HepG2 (cell line): ENCODE measurements at places on chromosomes 2 and 18. TPM values are rescaled to one million over a fixed set of nuclear protein-coding genes. Genes with fewer than 3 reads are reported as not detected.

The IL37 gene
- total RNA-seq = not detected in 2 replicates

The DSG2 gene
- 23.3 and 24.4 TPM in 2 replicates for total RNA-seq

The NEB gene
- 0.18 and 0.24 TPM in 2 replicates for total RNA-seq

The CD226 gene
- 0.15 and 0.77 TPM in 2 replicates for total RNA-seq

The MARCO gene
- not detected in 2 replicates for total RNA-seq

The C2orf42 gene
- 9.9 and 11.1 TPM in 2 replicates for total RNA-seq

The PDE1A gene
- total RNA-seq = not detected in 2 replicates

The CRACDL gene
- total RNA-seq = 0.15 TPM in 1 of 2 replicates, not detected in the other

The IGFBP2 gene
- total RNA-seq = 0.45 and 2.0 TPM in 2 replicates

The CDH19 gene
- total RNA-seq = not detected in 2 replicates

The POTEC gene
- total RNA-seq = not detected in 2 replicates

The SLC9A4 gene
- not detected in 2 replicates for total RNA-seq

The EVX2 gene
- not detected in 2 replicates for total RNA-seq

The PLCL1 gene
- not detected in 2 replicates for total RNA-seq

The SEPTIN10 gene
- total RNA-seq = 67.5 and 99.8 TPM in 2 replicates

The COL3A1 gene
- 0.03 and 0.04 TPM in 2 replicates for total RNA-seq

The ARHGEF33 gene
- not detected in 2 replicates for total RNA-seq

The TRIM43 gene
- not detected in 2 replicates for total RNA-seq

GRCh38 chr18:42296192-42296591 lies 341.2 kb downstream of the PIK3C3 start:
- H3K27me3 ChIP-seq = no peaks in the 10 kb centered on the region
- H3K27ac ChIP-seq = no peak overlapping the region
- peaks cover 15% of the 10 kb centered on the region for H3K4me1 ChIP-seq
- no peak overlapping the region for H3K4me3 ChIP-seq

GRCh38 chr2:191824398-191824797 lies 22.5 kb downstream of the CAVIN2 start:
- no peak overlapping the region for H3K27ac ChIP-seq
- no peaks in the 10 kb centered on the region for H3K36me3 ChIP-seq
- no peaks in the 10 kb centered on the region; the same call in 1 of the 2 replicates for H3K27me3 ChIP-seq
- H3K4me1 ChIP-seq = no peaks in the 10 kb centered on the region

GRCh38 chr2:43258547-43259156 lies 32.2 kb upstream of the ZFP36L2 start:
- peak; percentile 85 for DNase-seq
- H3K36me3 ChIP-seq = no peaks in the 10 kb centered on the region
- H3K27me3 ChIP-seq = no peaks in the 10 kb centered on the region
- peak overlapping the region; percentile 22 for H3K27ac ChIP-seq

GRCh38 chr2:146985753-146986152 lies 859.1 kb upstream of the ACVR2A start:
- H3K36me3 ChIP-seq = no peaks in the 10 kb centered on the region
- DNase-seq = no peak
- no peak overlapping the region for H3K27ac ChIP-seq

- DNase-seq = no peak
- no peaks in the 10 kb centered on the region for H3K36me3 ChIP-seq
- no peak overlapping the region for H3K27ac ChIP-seq
- no peak overlapping the region for H3K4me3 ChIP-seq
- no peaks in the 10 kb centered on the region for H3K27me3 ChIP-seq
- no peaks in the 10 kb centered on the region for H3K4me1 ChIP-seq
Measured at GRCh38 chr2:165528691-165529090, 59.2 kb downstream of the CSRNP3 start.

- H3K4me1 ChIP-seq = no peaks in the 10 kb centered on the region
- peaks cover 5% of the 10 kb centered on the region; the same call in 1 of the 3 replicates for H3K36me3 ChIP-seq
- H3K4me3 ChIP-seq = no peak overlapping the region
- H3K27ac ChIP-seq = no peak overlapping the region
Measured at GRCh38 chr2:202564226-202564625, 70.5 kb upstream of the FAM117B start.

- H3K4me3 ChIP-seq = no peak overlapping the region
- peaks cover 19% of the 10 kb centered on the region for H3K4me1 ChIP-seq
- H3K27ac ChIP-seq = no peak overlapping the region
- 0 out of 2 replicates have a peak, but pooled peaks cover 4% of the 10 kb centered on the region for H3K27me3 ChIP-seq
- DNase-seq = no peak
- no peaks in the 10 kb centered on the region for H3K36me3 ChIP-seq
Measured at GRCh38 chr2:46170026-46170425, 127.2 kb upstream of the EPAS1 start.

GRCh38 chr2:96389736-96390135 lies 54.2 kb downstream of the NCAPH start:
- no peaks in the 10 kb centered on the region; the same call in 1 of the 2 replicates for H3K27me3 ChIP-seq
- H3K27ac ChIP-seq = no peak overlapping the region
- H3K4me1 ChIP-seq = peaks cover 10% of the 10 kb centered on the region; the same call in 1 of the 2 replicates

- H3K27me3 ChIP-seq = no peaks in the 10 kb centered on the region
- no peak for DNase-seq
- no peak overlapping the region for H3K27ac ChIP-seq
- H3K4me3 ChIP-seq = no peak overlapping the region
Measured at GRCh38 chr2:234967201-234967869, 15.5 kb downstream of the SH3BP4 start.

- no peaks in the 10 kb centered on the region for H3K27me3 ChIP-seq
- DNase-seq = no peak
- H3K27ac ChIP-seq = no peak overlapping the region
- H3K4me1 ChIP-seq = no peaks in the 10 kb centered on the region
- H3K4me3 ChIP-seq = no peak overlapping the region
Measured at GRCh38 chr2:231315896-231316295, 79.6 kb upstream of the B3GNT7 start.

GRCh38 chr2:190219186-190219585 lies 100.4 kb downstream of the HIBCH start:
- no peaks in the 10 kb centered on the region for H3K4me1 ChIP-seq
- H3K36me3 ChIP-seq = peaks cover 6% of the 10 kb centered on the region
- H3K27me3 ChIP-seq = no peaks in the 10 kb centered on the region
- H3K4me3 ChIP-seq = no peak overlapping the region

DNA sequence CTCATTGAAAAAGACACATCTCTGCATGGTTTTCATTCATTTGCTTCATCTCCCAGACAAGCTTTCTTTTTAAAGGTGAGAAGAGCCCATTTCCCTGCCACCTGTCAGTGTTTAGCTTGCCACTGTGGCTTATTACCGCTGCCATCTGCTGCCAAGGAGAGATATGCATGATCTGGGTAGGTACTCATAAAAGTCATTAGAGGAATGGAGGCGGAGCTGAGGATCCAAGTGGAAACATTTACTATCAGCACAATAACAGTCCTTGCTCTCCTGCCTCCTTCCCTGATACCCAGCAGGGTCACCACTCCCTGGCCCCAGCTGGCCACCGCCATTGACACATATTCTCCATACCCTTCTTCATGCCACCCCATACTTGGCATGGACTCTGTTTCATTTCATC lies 390.4 kb downstream of the TSN start:
- no peaks in the 10 kb centered on the region for H3K27me3 ChIP-seq
- DNase-seq = no peak
- no peaks in the 10 kb centered on the region for H3K4me1 ChIP-seq
- H3K4me3 ChIP-seq = no peak overlapping the region

DNA sequence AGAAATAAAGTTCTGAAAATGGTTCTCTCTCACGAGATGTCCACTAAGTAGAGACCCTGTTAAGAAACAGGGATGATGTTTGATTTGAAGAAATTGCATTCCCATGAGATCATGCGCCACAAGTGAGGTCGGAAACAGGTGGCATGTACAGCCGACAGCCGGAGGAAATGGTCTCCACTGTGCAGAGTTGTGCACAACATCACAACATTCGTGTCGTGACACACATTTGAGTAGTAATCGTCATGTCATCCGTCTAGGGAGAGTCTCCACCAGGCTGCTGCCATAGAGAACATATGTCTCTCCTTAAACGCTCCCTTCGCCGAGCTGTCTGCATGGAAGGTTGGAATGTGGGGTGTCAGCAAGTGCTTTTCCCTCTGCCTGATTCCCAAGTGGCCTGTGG lies 84.7 kb downstream of the ASAP2 start:
- DNase-seq = no peak
- H3K4me1 ChIP-seq = peaks cover 24% of the 10 kb centered on the region
- no peak overlapping the region for H3K27ac ChIP-seq
- H3K36me3 ChIP-seq = no peaks in the 10 kb centered on the region
- no peak overlapping the region for H3K4me3 ChIP-seq
- H3K27me3 ChIP-seq = no peaks in the 10 kb centered on the region

DNA sequence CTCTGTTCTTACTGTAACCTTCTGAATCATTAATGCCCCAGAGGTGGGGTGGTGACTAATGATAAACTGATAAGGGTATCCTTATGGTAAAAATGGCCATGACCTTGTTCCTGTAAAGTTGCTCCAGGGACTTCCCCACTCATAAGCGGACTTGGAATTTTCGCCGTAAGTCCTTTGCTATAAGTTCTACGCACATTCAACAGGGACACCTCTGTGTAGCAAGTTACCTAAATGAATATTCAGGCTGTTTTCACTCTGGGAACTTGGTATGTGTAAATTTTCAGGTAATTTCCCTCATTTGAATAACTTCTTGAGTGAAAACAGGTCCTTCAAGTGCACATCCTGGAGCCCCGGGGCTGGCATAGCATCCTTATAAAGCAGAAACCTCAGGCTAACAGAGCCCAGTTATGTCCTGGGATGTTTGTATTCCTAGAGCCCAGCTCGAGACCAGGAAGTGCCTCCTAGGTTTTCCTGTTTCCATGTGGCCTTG lies 9.4 kb upstream of the AGFG1 start:
- no peak overlapping the region for H3K4me3 ChIP-seq
- no peaks in the 10 kb centered on the region for H3K27me3 ChIP-seq
- H3K27ac ChIP-seq = no peak overlapping the region
- no peaks in the 10 kb centered on the region for H3K36me3 ChIP-seq
- H3K4me1 ChIP-seq = peaks cover 58% of the 10 kb centered on the region

- H3K4me3 ChIP-seq = no peak overlapping the region
- no peak overlapping the region for H3K27ac ChIP-seq
- H3K36me3 ChIP-seq = no peaks in the 10 kb centered on the region
- H3K27me3 ChIP-seq = no peaks in the 10 kb centered on the region
Measured at GRCh38 chr2:104944495-104944894, 90.6 kb downstream of the POU3F3 start.

- no peaks in the 10 kb centered on the region for H3K27me3 ChIP-seq
- H3K4me3 ChIP-seq = no peak overlapping the region
- no peaks in the 10 kb centered on the region for H3K36me3 ChIP-seq
- no peaks in the 10 kb centered on the region for H3K4me1 ChIP-seq
- DNase-seq = no peak
- no peak overlapping the region for H3K27ac ChIP-seq
Measured at GRCh38 chr2:145080426-145080825, 560.5 kb upstream of the ZEB2 start.

- no peaks in the 10 kb centered on the region for H3K27me3 ChIP-seq
- no peak overlapping the region for H3K4me3 ChIP-seq
- H3K27ac ChIP-seq = no peak overlapping the region
- no peak for DNase-seq
Measured at GRCh38 chr2:138104071-138104470, 139.8 kb downstream of the HNMT start.

GRCh38 chr18:55343396-55344073 lies 244.5 kb downstream of the TCF4 start:
- no peak for DNase-seq
- no peak overlapping the region for H3K27ac ChIP-seq
- no peaks in the 10 kb centered on the region for H3K36me3 ChIP-seq
- no peak overlapping the region for H3K4me3 ChIP-seq
- H3K27me3 ChIP-seq = no peaks in the 10 kb centered on the region

- no peaks in the 10 kb centered on the region for H3K36me3 ChIP-seq
- DNase-seq = no peak
Measured at GRCh38 chr2:201654616-201655384, 11.5 kb upstream of the TMEM237 start.

- no peak overlapping the region for H3K4me3 ChIP-seq
- no peaks in the 10 kb centered on the region; the same call in 1 of the 2 replicates for H3K27me3 ChIP-seq
- no peaks in the 10 kb centered on the region for H3K4me1 ChIP-seq
- H3K27ac ChIP-seq = no peak overlapping the region
- no peak for DNase-seq
Measured at GRCh38 chr2:44833171-44834069, 108.1 kb upstream of the SIX3 start.

- H3K4me3 ChIP-seq = peak overlapping the region; percentile 52
- peaks cover 46% of the 10 kb centered on the region for H3K4me1 ChIP-seq
- no peaks in the 10 kb centered on the region for H3K36me3 ChIP-seq
- no peaks in the 10 kb centered on the region for H3K27me3 ChIP-seq
- no peak overlapping the region for H3K27ac ChIP-seq
- DNase-seq = no peak
Measured at GRCh38 chr18:9069601-9070000, 32.9 kb upstream of the NDUFV2 start.

GRCh38 chr2:54092940-54093339 lies 22.5 kb upstream of the ACYP2 start:
- no peak overlapping the region for H3K4me3 ChIP-seq
- H3K27me3 ChIP-seq = no peaks in the 10 kb centered on the region
- H3K4me1 ChIP-seq = peaks cover 21% of the 10 kb centered on the region
- H3K36me3 ChIP-seq = no peaks in the 10 kb centered on the region

- H3K36me3 ChIP-seq = no peaks in the 10 kb centered on the region
- no peak overlapping the region for H3K4me3 ChIP-seq
- DNase-seq = no peak
- no peaks in the 10 kb centered on the region for H3K27me3 ChIP-seq
- no peak overlapping the region for H3K27ac ChIP-seq
- no peaks in the 10 kb centered on the region for H3K4me1 ChIP-seq
Measured at GRCh38 chr2:33110461-33110860, 163.7 kb downstream of the LTBP1 start.

GRCh38 chr2:101064505-101064867 lies 62.4 kb downstream of the RPL31 start:
- peaks cover 71% of the 10 kb centered on the region for H3K4me1 ChIP-seq
- H3K27me3 ChIP-seq = no peaks in the 10 kb centered on the region
- no peak for DNase-seq
- H3K4me3 ChIP-seq = peak overlapping the region; percentile 18; the same call in 1 of the 2 replicates
- H3K36me3 ChIP-seq = peaks cover 7% of the 10 kb centered on the region; the same call in 1 of the 2 replicates

GRCh38 chr18:26121476-26121875 lies 12.2 kb upstream of the PSMA8 start:
- H3K27ac ChIP-seq = no peak overlapping the region
- H3K36me3 ChIP-seq = no peaks in the 10 kb centered on the region
- H3K27me3 ChIP-seq = peaks cover 6% of the 10 kb centered on the region; the same call in 2 of the 3 replicates
- DNase-seq = no peak

DNA sequence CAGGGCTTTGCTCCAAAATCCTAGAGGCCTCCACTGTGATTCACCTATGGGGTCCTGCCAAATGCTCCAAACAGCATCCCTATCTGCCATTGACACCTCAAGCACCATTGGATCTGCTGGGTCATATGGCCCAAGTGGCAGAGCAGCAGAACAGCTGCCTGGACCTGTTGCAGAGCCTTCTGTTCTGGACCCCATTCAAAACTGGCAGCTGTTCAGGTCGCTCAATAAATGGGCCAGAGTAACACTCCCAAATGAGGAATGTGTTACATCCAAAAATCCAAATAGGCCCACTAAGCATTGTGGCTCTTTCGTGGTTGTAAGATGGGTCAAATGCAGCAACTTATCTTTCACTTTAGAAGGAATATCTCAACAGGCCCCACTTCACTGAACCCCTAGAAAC lies 783.6 kb downstream of the DCDC2C start:
- no peak for DNase-seq
- H3K4me3 ChIP-seq = no peak overlapping the region
- no peak overlapping the region for H3K27ac ChIP-seq
- H3K36me3 ChIP-seq = no peaks in the 10 kb centered on the region
- H3K27me3 ChIP-seq = no peaks in the 10 kb centered on the region

- no peaks in the 10 kb centered on the region for H3K36me3 ChIP-seq
- H3K4me1 ChIP-seq = no peaks in the 10 kb centered on the region
- peak; percentile 20 for DNase-seq
- H3K27ac ChIP-seq = no peak overlapping the region
- no peak overlapping the region for H3K4me3 ChIP-seq
Measured at GRCh38 chr18:13982126-13982525, 66.8 kb upstream of the MC2R start.

- no peaks in the 10 kb centered on the region for H3K36me3 ChIP-seq
- H3K4me3 ChIP-seq = no peak overlapping the region
- H3K27me3 ChIP-seq = peaks cover 79% of the 10 kb centered on the region
- DNase-seq = no peak
Measured at GRCh38 chr2:237408335-237409000, 5.5 kb downstream of the COL6A3 start.
